Pancreas (tissue), 10 donors: ENCODE measurements at places on chromosomes 7 and 10. TPM values are rescaled to one million over a fixed set of nuclear protein-coding genes. Genes with fewer than 3 reads are reported as not detected.

TUBAL3 gene
- total RNA-seq = not detected

SHH gene
- 0.22 TPM for total RNA-seq

TMEM209 gene
- total RNA-seq = 12.1 TPM

SHTN1 gene
- 26.2 TPM for total RNA-seq

DNA sequence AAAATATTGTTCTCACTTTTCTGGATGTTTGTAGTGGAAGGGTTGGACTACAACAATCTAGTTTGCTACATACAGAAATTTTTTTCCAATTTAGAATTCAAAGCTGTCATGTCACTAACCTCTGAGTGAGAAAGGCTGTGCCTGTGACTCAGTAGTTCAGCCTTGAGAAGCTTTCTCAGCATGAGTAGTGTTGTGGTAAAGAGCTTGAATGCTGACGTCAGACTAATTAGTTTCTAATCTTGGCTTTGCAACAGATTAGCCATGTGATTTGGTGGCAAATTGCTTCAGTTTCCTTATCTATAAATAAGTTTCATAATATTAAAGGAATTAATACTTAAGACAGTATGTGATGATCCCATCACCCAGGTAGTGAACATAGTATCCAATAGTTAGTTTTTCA lies 83.8 kb downstream of the ABCA13 start:
- no peaks in the 10 kb centered on the region for H3K36me3 ChIP-seq
- H3K27me3 ChIP-seq = no peaks in the 10 kb centered on the region
- H3K27ac ChIP-seq = no peak overlapping the region
- no peaks in the 10 kb centered on the region for H3K4me1 ChIP-seq

GRCh38 chr7:79786187-79786586 lies 332.7 kb upstream of the MAGI2 start:
- no peak overlapping the region for H3K4me3 ChIP-seq
- no peak overlapping the region for H3K27ac ChIP-seq
- no peaks in the 10 kb centered on the region for H3K27me3 ChIP-seq
- no peak for DNase-seq

- H3K36me3 ChIP-seq = no peaks in the 10 kb centered on the region
- DNase-seq = no peak
- no peaks in the 10 kb centered on the region for H3K27me3 ChIP-seq
- no peaks in the 10 kb centered on the region for H3K4me1 ChIP-seq
- no peak overlapping the region for H3K4me3 ChIP-seq
Measured at GRCh38 chr10:48476279-48476982, 128.4 kb downstream of the ARHGAP22 start.

- H3K27ac ChIP-seq = no peak overlapping the region
- no peaks in the 10 kb centered on the region for H3K36me3 ChIP-seq
- no peaks in the 10 kb centered on the region for H3K4me1 ChIP-seq
- no peak for DNase-seq
- H3K4me3 ChIP-seq = no peak overlapping the region
- H3K27me3 ChIP-seq = no peaks in the 10 kb centered on the region
Measured at GRCh38 chr10:54133203-54133602, 667.8 kb downstream of the PCDH15 start.

DNA sequence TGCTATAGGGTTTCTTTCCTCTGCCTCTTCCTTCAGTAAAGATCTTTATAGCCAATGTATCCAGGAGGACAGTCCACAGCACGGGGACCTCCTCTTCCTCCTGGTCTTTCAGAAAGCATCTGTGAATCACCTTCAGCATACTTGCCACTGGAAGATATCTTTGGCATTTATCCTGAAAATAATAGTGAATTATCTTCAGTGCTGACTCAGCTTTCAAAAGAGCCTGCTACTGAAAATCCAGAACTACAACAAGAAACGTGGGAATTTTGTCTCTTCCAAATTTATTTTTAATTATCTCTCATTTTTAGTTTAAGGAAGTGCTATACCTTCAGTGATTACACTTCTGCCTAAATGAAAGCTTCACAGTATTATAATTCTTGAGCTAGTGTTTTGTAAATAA lies 7.6 kb upstream of the UNC5B start:
- no peak overlapping the region for H3K27ac ChIP-seq
- no peaks in the 10 kb centered on the region for H3K27me3 ChIP-seq
- no peak overlapping the region for H3K4me3 ChIP-seq
- H3K4me1 ChIP-seq = no peaks in the 10 kb centered on the region
- DNase-seq = no peak
- H3K36me3 ChIP-seq = no peaks in the 10 kb centered on the region

- H3K4me1 ChIP-seq = peaks cover 4% of the 10 kb centered on the region
- no peak overlapping the region for H3K4me3 ChIP-seq
- no peaks in the 10 kb centered on the region for H3K27me3 ChIP-seq
- no peaks in the 10 kb centered on the region for H3K36me3 ChIP-seq
- H3K27ac ChIP-seq = no peak overlapping the region
Measured at GRCh38 chr7:122847871-122848473, 38.3 kb downstream of the CADPS2 start.
